Activated gamma-delta T cell treated with anti-CD3 and anti-CD28 coated beads, Interleukin-2, amount 50 U/mL, for 16 hours (primary cell): ENCODE measurements at places on chromosomes 11 and 22.

GRCh38 chr11:128549256-128549944 lies 38.0 kb downstream of the ETS1 start:
- no peak for DNase-seq

DNA sequence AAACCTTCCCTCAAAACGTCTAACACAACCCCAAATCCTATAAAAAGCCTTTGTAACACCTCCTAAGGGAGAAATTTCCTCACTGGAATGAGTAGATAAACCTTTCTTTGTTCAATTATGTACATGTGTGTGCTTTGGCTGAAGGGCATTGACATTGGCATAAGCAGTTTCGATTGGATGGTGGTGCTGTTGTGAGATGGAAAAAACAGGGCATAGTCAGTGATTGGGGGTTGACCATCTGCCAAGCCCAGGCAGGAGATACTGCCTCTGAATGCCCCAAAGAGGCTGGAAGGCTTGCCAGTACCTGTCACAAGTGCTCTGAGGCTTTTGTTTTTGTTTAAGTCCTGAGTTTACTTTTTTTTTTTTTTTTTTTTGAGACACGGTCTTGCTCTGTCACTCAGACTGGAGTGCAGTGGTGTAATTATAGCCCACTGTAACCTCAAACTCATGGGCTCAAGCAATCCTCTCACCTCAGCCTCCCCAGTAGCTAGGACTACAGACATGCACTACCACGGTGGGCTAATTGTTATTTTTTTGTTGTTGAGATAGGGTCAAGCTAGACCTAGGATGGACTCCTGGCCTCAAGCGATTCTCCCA lies 1.2 kb upstream of the CCDC117 start:
- DNase-seq, result no peak

DNA sequence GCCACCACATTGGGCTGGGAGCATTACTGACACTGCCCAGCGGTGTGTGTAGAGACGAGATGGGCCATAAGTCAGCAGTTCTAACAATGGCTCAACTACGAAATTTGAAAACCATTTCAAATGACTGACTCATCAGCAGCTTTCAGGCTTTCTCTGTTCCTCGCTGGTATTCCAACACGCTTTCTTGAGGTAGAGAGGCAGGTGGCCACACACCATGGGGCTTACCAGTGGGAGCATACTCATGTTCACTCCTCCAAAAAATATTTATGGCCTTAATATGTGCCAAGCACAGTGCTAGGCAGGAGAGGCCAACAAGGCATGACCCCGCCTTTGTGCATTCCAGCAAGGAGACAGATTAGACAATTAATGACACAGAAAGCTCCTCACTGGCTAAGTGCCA lies 20.3 kb downstream of the ARFGAP2 start:
- DNase-seq, result no peak

- no peak for DNase-seq
These were observed 11.1 kb upstream of the FXYD6 start for GRCh38 chr11:117887431-117888138.

GRCh38 chr11:69242266-69242920 lies 51.6 kb upstream of the MYEOV start:
- DNase-seq, result no peak

DNA sequence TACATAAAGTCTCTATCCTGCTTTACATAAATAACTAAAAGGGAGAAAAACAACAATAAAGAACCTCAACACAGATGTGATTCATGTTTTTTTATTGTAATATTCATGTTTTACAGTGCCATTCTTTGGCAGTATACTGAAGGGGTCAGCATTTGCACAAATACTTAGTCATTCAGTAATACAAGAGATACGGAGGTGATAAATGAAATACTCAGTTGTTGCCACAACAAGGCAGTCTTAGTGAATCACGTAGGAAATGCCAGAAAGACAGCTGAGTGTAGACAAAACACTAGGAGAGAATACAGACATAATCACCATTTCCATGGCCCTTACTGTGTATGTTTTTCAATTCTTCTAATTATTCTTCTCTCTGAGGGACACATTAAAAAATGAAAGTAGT lies 910.4 kb downstream of the METTL15 start:
- no peak for DNase-seq

GRCh38 chr11:6025056-6025455 lies 5.5 kb downstream of the OR56A1 start:
- DNase-seq, result no peak

GRCh38 chr11:62127941-62128770 lies 4.3 kb downstream of the INCENP start:
- no peak for DNase-seq

GRCh38 chr11:119336744-119337469 lies 2.6 kb downstream of the RNF26 start:
- DNase-seq, result no peak

DNA sequence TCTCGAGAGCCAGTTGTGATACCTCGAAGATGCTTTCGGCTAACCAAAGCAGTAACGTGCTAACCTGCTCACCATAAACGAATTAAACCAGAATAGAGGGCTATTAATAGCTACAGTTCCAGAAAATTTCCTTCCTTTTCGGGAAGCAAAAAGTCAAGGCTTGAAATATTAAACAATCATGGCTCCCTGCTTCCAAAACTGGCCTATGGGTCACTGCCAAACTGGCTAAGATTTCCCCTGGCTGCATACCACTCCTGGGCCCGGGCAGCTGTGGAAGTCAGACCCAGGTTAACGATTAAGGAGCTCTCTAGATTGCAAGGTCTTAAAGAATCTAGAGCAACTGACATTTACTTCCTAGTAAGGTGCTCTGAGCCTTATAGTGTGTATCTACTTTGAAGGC lies 1.7 kb downstream of the AMOTL1 start:
- DNase-seq, result no peak

DNA sequence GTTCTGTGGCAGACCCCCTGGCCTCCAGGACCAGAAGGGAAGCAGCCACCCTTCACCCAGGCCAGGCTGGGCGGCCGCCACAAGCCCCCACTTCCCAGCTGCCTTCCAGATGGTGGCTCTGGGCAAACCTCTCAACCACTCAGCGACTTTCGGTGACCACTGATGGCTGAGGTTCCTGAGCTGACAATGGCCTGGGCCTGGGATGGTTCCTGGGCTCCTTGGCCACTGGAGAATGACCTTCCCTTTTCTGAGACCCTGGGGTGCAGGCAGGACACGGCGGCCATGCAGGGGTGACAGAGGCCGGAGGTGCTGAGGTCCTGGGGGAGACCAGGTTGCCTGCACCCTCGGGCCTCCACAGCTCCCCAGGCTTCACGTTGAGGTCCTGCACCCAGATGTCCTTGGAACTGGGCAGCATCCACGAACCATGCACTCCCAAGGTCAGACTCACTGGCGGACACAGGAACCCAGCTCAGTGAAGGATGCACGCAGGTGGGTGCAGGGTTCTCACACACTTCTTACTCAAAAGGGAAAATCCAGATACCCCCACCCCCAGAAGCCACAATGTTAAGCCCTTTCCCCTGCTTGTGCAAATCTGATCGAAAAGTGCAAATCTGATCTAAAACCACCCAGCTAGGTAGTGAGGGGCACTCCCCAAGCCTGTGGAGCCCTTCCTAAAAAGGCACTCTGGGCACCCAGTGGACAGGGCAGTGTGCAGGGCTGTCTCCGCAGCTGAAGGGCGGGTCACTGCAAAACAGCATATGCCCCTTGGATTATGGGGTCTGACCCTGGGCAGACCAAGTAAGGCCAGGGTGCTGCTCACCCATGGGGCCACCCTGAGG lies 13.9 kb upstream of the PHLDA2 start:
- no peak for DNase-seq

DNA sequence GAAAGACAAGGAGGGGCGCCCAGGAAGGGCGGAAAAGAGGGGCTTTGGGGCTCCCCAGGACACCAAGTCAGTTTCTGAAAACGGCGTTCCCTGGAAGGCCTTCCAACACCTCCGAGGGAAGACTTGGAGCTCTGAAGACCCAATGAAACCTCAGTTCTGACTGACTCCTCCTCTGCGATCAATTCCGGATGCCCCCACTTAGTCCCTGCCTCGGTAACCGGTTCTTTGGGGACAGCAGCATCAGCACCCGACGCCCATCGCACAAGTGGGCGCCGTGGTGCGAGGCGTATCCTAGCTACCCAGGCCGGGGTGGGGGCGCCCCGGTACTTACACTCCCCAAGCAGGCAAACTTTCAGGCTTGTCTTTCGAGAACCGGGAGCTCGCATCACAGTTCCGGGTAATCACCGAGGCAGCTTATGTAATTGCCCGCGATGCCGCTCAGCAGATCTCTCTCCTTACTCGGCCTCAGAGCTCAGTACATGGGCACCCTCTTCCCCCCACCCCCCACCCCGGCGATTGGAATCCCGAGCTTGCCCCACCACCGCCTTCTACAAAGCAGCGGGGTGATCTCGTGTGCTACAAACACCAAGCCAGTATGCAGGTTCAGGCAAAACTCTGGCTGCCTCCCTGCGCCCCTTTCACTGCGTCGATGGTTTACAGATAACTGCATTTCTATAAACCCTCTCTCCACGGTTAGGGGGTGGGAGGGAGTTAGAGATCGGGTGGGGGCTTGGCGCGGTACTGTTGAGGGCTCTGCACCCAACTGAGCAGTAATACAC lies 2.0 kb downstream of the TENM4 start:
- no peak for DNase-seq

GRCh38 chr11:76654298-76654851 lies 16.2 kb downstream of the LRRC32 start:
- no peak for DNase-seq

DNA sequence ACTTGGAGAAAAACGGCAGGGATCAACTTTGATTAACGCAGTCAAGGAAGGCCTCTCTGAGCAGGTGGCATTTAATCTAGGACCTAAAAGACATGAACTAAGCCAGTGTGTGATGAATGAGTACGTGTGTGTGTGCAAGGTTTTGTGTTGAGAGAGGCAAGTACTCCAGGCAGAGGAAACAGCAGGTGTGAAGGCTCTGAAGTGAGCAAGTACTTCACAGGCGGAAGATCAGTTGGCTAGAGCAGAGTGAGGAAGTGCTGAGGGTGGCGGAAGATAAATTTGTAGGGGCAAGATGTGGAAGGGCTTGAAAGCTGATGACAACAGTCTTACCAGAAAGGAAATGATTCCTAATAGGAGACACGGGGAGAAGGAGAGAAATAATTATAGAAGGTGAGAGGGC lies 6.8 kb downstream of the APIP start:
- DNase-seq, result no peak

DNA sequence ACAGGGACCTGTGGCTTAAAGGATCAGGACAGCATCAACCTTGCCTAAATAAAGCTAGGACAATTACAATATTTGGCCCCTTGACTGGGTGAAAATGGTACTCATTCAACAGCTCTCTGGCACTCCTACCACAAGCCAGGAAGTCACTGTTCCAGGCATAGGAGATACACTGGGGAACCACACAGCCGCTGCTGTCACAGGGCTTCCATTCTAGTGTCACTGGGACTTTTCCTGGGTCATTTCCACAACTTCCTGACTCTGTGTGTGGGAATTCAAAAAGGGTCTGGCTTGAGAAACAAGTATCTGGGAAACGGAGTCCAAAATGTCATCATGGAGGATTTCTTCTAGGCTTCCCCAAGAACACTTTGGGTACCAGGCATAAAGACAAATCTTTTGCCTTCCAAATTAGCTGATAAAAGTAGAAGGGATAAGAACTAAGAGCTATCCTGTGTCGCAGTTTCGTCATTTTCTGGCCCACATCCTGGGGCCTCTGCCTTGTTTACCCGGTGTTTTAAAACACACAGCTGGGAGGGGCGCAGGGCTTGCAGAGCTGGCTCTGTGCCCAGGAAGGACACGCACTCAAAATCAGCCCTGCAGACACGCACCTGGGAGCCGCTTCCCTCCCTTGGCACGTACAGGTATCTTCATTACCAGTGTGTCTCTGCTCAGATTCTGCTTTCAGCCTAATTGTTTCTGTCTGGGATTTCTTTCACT lies 38.0 kb downstream of the TMEM45B start:
- DNase-seq, result peak; percentile 24

DNA sequence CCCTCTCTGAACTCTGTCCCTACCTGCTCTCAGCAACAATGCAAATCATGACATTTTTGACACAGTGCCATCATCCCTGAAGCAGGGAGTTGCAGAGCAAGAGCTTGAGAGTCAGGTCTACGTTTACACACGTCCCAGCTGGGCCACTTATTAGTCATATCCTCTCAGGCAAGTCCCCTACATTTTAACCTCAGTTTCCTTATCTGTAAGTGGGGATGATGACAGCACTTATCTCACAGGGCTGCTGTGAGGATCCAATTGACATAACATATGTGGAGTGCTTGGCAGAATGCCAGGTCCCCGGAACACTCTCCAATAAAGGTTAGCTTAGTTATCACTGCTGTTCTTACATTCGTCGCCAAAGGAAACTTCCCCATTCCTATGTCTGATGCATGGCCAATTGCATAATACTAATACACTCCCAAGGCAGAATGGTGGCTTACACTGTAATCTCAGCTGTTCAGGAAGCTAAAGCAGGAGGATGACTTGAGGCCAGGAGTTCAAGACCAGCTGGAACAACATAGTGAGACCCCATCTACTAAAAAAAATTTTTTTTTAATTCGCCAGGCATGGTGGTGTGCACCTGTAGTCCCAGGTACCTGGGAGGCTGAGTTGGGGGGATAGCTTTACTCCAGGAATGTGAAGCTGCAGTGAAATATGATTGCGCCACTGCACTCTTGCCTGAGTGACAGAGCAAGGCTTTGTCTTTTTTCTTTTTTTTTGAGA lies 16.6 kb downstream of the ASCC2 start:
- no peak for DNase-seq

GRCh38 chr11:118241764-118242098 lies 10.4 kb downstream of the MPZL3 start:
- DNase-seq, result no peak

GRCh38 chr11:112538534-112539280 lies 278.0 kb upstream of the PLET1 start:
- DNase-seq, result no peak

DNA sequence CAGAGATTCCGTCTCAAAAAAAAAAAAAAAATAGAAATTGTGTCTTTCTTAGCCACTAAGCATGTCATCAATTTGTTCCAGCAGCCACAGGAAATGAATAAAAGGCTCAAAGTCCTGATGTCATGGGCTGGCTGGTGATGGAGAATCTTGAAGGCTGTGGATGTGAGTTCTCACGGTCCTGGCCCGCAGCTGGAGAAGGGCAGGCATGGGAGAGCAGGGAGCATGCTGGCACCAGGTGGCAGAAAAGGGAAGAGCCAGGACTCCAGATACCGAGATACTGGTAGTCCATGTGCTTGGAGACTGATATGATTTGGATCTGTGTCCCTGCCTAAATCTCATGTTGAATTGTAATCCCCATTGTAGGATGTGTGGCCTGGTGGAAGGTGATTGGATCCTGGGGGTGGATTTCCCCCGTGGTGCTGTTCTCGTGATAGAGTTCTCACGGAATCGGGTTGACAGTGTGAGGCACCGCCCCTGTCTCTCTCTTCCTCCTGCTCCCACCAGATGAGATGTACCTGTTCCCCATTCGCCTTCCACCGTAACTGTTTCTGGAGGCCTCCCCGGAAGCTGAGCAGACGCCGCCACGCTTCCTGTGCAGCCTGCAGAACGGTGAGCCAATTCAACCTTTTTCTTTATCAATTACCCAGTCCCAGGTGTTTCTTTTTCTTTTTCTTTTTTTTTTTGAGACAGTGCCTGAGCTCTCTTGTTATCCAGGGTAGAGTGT lies 18.1 kb downstream of the MRGPRD start:
- no peak for DNase-seq

- DNase-seq, result no peak
These were observed 26.8 kb downstream of the POU2AF1 start for GRCh38 chr11:111352231-111352746.
